Progenitor cell of endocrine pancreas (in vitro differentiated cells): ENCODE measurements at places on chromosomes 3 and 15.

GRCh38 chr3:43246976-43247375, 39.4 kb upstream of the SNRK start:
- DNase-seq, result no peak

DNA sequence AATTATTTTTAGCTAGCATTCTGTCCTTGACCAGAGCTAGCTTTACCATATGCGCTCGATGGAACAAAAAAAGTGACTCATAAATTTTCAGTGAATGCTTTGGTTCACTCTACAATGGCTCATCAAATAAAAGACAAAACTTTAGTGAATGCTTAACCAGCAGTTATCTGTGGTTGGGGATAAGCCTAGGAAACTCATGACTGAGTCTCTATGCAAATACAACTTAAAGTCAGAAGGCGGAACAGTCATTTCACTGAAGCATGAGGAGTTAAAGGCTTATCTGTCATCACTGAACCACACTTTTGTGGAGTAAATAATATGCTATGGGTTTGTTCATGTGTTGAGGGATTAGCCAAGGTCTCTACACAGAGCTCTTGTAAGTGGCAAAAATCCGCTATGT, 308.4 kb downstream of the SQOR start:
- no peak for DNase-seq

GRCh38 chr3:188979669-188980310, 192.0 kb upstream of the TPRG1 start:
- no peak for DNase-seq

- DNase-seq, result no peak
Observed at GRCh38 chr3:67015702-67016484, 17.8 kb downstream of the KBTBD8 start.

DNA sequence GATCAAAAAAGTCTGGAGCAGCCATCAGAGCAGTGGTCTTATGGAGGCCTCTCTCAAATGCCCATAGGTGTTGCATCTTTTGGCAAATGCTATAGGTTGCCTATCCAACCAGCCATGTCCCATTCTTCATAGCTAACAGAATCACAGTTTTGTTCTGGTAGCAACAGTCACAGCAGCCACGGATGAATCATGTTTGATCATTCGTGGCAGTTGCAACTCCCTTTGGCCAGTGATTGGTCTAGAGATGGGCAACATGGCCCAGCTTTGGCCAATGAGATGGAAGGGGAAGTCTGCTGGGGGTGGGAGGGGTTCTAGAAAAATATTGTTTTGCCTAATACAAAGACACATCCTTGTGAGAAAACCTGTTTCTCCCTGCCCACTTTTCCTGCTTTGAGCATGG, 50.3 kb upstream of the PPP2R3A start:
- DNase-seq, result no peak

- no peak for DNase-seq
Observed at GRCh38 chr3:190972840-190973270, 110.4 kb upstream of the GMNC start.

- no peak for DNase-seq
Observed at GRCh38 chr3:138245026-138245425, 57.9 kb downstream of the ARMC8 start.

DNA sequence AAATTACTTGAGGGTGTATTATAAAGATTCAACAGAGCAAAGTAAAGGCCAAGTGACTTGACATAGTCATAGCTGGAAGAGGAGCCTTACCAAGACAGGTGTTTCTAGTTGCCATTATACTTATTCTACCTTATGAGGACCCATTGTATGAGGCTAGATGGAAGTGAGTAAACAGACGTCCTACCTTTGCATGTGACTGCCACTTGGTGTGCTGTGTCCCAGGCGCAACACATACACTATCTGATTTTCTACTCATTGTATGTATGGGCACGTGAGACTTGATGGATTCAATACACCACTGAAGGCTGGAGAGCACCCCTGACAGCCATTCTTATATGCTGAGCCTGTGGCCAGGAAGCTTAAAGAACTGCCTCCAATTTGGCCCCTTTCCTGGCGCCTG, 40.5 kb downstream of the BOC start:
- DNase-seq, result no peak

- DNase-seq, result no peak
Observed at GRCh38 chr3:82505079-82505756, 743.8 kb upstream of the GBE1 start.

- no peak for DNase-seq
Observed at GRCh38 chr3:173138026-173138425, 3.0 kb downstream of the SPATA16 start.

DNA sequence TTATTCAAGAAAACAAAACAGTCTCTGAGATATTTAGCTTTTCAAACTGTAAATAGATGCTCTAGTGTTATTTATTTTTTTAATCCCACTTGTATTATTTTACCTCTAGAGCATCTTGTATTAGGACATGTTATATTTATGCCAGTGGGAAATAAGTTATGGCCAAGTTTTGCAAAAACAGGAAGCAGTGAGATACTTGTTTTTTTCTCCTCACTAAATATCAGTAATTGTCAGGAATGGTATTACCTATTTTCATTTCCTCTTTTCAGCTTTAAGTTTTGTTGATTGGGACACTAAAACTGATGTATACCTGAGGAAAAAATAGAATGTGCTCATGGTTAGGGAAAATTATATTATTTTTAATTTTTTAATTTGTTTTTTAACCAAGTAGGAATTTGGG, 8.6 kb upstream of the IL20RB start:
- DNase-seq, result no peak

GRCh38 chr3:11853450-11853849, 6.8 kb upstream of the TAMM41 start:
- no peak for DNase-seq

DNA sequence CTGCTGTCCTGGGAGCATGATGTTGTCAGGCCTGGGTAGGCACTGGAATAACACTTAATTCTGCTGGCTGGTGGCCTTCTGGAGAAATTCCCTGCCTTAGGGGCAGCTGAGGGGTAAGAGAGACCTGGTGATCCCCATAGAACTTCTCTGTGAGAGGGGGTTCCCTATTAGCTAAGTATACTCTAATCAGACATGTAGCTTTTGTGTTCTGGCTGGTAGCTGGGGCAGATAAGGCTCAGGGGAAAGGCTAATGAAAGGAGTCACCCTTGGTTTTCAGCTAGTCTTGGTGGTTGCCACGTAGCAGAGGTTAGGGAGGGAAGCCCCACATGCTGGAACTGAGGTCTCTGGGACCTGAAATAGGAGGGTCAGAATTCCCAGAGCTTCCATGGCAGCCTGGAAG, 952 bp upstream of the HDDC3 start:
- no peak for DNase-seq

DNA sequence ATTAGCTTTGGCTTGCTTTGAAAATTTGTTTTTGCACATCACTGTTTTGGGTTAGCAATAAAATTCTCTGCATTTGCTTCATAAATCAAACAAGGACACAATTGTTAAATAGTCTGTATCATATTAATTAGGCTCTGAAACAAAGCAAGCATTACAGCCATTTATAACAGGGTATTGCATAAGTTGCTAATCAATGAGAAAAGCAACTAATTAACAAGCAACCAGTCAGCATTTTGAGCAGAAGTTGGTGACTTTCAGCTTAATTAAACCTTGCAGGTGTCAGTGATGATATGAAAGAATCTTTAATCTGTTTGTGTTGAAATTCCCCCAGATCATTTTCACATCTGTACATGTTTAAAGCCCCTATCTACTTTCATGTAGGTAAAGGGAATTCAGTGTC, 495.1 kb downstream of the IL5RA start:
- no peak for DNase-seq

- DNase-seq, result no peak
Observed at GRCh38 chr3:10975695-10976234, 16.8 kb upstream of the SLC6A1 start.

DNA sequence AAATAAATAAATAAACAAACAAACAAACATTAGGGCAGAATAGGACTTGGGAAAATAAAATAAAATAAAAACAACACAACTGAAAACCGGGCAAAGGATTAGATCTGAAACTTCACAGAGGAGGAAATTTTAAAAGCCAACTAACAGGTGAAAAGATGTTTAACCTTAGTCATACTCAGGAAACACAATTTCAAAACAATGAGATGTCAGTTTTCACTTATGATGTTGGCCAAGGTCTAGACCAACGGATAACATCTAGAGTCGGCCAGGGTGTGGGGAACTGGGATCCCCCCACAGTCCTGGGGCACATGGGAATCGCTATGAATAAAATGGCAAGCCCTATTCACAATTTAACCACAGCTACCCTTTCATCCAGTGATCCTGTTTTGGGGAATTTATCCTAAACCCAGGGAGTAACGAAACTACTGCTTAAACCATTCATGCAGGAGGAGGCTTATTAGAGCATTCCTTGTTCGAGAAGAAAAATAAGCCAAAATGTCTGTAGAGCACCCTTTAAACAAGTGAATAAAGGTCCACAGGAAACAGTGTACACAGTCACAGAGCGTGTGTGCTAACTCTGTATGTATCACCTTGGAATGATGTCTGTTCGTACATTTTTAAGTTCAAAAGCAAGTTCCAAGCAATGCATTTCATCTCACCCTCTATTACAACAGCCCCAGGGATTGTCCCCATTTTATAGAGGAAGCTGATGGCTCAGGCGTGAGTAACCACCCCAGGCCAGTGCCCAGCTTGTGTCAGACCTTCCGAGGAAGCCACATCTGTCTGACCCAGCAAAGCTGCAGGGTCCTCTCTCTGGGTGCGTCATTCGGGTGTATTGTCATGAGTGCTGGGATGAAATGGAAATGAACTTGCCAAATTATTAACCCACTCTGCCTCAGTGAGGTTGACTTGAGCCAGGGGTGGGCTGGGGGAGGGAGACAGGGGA, 6.3 kb upstream of the ANPEP start:
- no peak for DNase-seq

GRCh38 chr3:187989575-187990153, 164.3 kb upstream of the LPP start:
- DNase-seq, result no peak

DNA sequence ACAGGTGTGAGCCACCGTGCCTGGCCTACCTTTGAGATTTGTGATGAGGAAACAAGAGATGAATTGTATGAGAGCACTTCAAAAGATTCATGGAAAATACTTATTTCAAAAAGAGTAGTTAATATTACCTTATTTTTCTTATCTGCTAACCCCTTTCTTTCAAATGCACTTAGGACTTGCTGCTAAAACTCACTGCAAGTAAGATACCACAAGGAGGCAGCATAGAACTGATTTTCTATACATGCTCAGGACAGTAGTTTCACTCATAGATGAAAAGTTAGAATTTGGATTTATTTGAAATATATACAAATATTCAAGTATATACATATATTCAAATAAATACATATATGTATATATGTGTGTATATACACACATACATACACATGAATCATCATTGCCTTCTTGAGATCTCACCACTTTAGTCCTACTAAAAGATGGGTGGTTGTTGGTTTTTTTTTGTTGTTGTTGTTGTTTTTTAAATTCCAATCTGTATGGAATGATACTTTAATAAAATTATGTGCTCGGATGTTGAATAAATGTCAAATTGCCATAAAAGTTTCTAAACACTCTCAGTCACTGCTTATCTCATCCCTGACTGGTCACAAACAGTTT, 2.4 kb downstream of the CCNDBP1 start:
- DNase-seq, result no peak

GRCh38 chr3:45524565-45524964, 70.0 kb upstream of the LIMD1 start:
- DNase-seq, result no peak

DNA sequence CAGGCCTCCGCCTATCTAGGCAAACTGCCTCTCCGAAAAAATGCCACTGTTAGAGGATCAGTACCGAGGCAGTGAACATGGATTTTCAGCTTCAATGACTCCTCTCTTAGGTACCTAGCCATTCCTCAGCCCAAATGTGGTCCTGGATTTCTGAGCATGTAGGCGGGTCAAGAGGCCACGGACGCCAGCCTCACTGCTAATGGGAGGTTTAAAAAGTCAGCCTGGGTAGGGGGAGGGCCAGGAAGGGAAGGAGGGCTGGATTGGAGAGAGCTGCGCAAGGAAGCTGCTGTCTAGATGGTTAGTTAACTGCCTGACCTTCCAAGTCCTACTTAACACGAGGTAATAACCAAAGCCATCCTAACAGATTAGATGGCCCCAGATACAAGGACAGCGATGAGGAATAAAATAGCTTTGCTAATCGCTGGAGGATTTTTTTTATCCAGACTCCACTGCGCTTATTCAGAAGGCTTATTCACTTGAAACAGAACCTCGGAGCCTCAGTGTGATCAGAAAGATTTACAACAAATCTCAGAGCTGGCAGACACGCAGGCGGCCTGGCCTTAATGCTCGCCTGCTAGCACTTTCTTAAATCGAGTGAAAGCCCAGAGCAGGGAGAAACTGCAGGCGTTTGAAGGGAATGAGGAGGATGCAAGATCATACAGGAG, 34.3 kb downstream of the TLE3 start:
- DNase-seq, result no peak

GRCh38 chr3:186823386-186823785, 17.1 kb upstream of the RFC4 start:
- DNase-seq, result no peak
